Fibroblast of pulmonary artery (primary cell): ENCODE measurements at places on chromosomes 5 and 9.
A peak's percentile ranks its signal among the peaks of the same experiment; 100 is the strongest.

DNA sequence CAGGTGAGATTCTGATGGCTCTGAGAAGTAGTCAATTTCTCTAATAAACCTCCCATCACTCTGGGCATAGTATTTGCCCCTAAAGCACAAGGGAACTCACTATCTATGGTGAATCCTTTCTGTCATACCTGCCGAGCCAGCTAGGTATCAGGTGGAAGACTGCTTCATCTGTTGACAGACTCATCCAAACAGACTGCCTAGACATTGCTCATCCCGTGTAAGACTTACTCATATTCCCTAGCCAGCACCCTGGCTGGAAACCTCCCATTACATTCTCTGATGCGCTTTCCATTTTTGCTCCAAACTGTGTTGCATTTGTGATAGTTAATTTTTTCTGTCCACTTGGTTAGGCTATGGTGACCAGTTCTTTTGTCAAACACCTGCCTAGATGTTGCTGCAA lies 595.9 kb downstream of the DNAH5 start:
- no peak for DNase-seq

DNA sequence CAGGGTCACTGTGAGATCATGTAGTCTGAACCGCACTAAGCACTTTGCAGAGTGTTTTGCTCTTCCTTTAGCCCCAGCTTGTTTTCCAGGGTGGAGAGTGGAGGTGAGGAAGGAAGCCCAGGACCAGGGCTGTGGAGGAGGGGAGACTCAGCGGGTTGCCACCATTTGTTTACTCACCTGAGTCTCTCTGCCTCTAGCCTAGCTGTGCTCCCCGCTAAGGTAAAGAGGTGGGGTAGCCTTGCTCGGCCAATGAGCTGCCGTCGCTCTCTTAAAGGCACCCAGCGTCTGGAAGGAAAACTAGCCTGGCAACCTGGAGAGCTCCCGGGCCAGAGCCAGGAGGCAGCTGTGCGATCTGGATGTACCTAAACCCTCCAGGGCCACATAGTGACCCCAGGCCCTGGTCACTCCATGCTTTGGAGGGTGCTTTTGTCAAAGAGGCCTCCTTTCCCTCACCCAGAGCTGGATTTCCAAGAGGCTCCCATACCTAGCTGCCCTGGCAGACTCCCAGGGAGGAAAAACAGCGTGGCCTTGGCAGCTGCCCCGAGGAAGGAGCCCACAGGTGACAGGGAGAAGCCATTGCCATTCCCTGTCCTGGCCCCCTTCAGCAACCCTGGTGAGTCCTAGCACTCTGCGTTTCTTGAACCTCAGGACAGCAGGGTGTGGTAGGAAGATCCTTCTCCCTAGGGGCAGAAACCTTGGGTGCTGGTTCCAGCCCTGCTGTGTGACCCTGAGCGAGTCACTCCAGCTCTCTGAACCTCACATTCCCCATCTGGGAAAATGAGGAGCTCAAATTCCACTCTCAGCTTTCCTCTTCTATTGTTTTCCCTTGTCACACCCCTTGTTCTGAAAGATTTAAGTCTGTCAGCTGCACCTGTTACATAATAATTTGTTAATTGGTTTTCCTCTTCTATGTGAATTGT lies 42.4 kb upstream of the LARP1 start:
- DNase-seq = no peak

- peak; percentile 70 for DNase-seq
These were observed 68.7 kb upstream of the WDR41 start for GRCh38 chr5:77560677-77561263.

GRCh38 chr9:134149380-134149779 lies 13.5 kb downstream of the WDR5 start:
- no peak for DNase-seq

GRCh38 chr9:116101516-116101915 lies 52.1 kb upstream of the PAPPA start:
- DNase-seq = peak; percentile 92

GRCh38 chr9:135948446-135948845 lies 12.7 kb downstream of the UBAC1 start:
- no peak for DNase-seq

DNA sequence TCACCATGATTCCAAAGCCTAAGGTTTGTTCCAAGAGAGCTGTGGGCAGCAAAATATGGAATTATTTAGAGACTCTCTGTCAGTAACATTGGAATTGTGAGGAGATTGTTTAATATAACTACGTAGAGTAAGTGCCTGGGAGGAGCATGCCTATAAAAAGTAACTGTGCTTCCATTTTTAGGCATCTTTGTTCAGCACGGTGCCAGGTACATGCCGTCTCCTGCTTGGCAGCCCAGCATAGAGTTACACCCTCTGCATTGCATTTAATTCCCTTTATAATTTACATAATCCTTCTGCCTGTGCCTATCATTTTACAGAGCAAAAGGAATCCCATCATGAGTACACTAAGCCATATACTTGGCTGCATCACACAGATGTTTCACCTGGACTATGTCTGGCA lies 32.1 kb upstream of the ALDH1A1 start:
- no peak for DNase-seq

DNA sequence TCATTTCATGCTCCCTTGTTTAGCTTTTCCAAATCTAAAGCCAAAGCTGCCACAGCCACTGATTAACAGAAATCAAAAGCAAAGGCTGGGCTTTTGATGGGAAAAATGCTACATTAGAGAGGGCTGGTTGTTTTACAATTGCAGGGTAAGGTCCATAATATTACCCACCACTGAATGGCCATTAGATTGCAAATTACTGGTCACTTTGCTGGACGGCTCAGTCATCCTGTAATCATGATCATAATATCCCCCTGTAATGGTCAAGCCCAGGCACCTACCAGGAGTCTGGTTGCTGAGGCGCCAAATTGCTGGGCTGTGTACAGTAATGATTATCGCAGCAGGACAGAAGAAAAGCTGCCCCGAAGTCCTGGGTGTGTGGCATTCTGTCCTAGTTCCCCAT lies 286.5 kb downstream of the ZSWIM6 start:
- DNase-seq = no peak

GRCh38 chr9:121685795-121686377 lies 34.5 kb downstream of the DAB2IP start:
- no peak for DNase-seq

- peak; percentile 66 for DNase-seq
These were observed 14.2 kb downstream of the AP3S1 start for GRCh38 chr5:115855959-115856358.

- no peak for DNase-seq
These were observed 13.6 kb downstream of the ROPN1L start for GRCh38 chr5:10455277-10455670.

DNA sequence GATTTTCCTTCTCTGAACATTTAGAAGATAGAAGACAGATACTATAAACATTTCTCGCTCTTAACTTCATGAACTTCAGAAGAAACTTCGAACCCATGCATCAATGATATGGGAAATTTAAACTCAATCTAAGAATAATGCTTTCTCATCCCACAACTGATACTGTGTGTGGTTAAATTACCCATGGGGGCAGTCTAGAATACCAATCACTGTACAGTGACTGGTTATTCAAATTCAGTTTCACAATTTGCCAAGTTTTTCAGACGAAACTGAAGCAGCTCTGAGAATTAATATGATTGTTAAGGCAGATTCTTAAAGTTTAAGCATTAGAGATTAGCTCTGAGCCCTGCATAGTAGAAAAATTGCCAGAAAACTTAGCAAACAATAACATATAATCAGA lies 431.0 kb downstream of the SH3GL2 start:
- no peak for DNase-seq

GRCh38 chr5:102511666-102512065 lies 12.9 kb upstream of the SLCO6A1 start:
- peak; percentile 43 for DNase-seq

- no peak for DNase-seq
These were observed 1043.8 kb upstream of the NUDT12 start for GRCh38 chr5:104606258-104606829.

DNA sequence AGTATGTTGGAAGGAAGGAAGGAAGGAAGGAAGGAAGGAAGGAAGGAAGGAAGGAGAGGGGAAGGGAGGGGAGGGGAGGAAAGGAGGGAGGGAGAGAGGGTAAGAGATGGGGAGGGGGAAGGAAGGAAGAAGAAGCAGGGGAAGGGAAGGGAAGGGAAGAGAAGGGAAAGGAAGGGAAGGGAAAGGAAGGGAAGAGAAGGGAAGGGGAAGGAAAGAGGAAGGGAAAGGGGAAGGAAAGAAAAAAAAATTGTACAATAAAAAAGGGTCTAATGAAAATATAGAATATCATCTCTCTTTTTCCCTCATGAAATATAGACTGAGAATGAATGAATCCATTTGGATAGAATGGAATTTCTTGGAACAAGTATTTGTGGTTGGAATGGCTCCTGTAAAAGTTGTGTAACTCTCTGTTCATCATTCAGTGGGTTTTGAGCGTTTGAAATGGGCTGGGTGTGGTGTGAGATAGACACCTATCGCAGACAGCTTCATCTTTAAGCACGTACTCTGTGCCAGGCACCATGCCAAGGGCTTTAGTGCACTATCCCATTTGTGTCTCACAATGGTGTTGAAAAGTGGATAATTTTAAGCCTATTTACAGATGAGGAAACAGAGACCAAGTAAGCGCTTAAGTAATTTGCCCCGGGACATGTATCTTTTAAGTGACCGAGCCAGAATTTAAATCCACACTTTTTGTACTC lies 11.6 kb upstream of the PAPPA start:
- DNase-seq = peak; percentile 51

- DNase-seq = peak; percentile 84
These were observed 45.6 kb downstream of the FOXI1 start for GRCh38 chr5:170151097-170151831.

GRCh38 chr9:133962341-133962740 lies 29.8 kb downstream of the VAV2 start:
- DNase-seq = no peak

- no peak for DNase-seq
These were observed 392.3 kb downstream of the DMAC1 start for GRCh38 chr9:7407246-7407645.

DNA sequence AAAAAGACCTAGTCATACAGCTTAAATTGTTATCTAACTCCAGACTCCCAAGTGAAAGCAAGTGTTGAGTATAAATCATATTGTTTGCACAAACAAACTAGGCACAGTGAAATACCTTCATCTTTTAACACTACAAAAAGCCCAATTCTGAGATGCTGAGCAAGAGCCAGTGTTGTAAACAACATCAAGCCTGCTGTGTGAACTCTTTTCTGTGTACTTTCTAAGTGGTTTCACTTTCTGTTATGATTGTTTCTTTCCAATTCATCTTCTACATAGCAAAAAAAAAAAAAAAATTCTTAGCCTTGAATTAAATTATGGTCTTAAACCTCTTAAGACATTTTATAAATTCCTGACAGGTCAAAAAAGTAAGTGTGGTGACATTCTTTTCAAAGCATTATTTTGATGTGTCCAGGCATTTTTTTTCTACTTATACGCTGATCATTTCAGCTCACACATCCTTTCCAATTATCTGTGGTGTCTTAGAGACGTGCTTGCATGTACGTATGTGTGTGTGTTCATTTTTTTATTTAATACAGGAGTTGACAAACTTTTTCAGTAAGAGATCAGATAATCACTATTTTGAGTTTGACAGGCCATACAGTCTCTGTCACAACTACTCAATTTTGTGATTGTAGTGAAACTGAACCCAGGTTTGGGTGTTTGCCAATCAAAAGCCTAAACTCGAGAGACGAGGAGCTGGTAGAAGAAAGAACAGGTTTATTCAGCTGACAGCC lies 556.1 kb downstream of the CDH9 start:
- DNase-seq = no peak

DNA sequence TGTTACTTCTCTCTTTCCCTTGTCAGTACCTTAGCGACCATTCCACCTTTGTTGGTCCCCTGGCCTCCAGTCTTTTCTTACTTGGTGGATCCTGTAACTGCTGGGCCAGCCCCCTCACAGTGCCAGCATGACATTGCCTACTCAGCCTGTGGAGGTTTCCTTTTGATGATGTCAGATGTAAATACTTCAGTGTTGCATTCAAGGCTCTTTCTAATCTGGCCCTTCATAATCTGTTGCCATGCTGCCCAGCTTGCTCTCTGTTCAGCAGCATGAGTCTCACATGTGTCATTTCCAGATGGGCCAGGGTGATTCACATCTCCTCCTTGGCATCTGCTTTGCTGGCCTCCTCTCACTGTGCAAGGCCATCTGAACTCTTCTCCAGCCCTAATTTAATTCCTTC lies 57.1 kb downstream of the MAST4 start:
- DNase-seq = peak; percentile 67

- no peak for DNase-seq
These were observed 72.2 kb downstream of the SHB start for GRCh38 chr9:37996819-37997217.

GRCh38 chr9:104745852-104746251 lies 1.6 kb upstream of the NIPSNAP3A start:
- DNase-seq = no peak

DNA sequence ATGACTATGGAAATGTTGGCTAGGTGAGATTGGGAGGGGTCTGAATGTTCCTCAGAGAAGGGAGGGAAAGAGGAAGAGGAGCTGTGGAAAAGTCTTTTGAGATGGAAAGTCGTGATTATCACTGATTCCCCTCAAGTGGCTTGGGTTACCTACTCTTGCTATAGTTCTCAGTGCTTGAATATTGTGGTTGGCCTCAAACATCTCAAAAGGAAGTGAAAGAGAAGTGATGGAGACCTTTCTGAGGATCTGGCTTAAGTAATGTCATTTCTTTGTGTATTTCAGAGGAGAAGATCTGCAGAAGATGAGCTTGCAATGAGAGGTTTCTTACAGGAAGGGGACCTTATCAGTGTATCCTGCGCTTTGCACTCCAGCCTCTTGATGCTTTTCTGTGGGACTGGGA lies 5.5 kb downstream of the EXOSC2 start:
- DNase-seq = no peak

DNA sequence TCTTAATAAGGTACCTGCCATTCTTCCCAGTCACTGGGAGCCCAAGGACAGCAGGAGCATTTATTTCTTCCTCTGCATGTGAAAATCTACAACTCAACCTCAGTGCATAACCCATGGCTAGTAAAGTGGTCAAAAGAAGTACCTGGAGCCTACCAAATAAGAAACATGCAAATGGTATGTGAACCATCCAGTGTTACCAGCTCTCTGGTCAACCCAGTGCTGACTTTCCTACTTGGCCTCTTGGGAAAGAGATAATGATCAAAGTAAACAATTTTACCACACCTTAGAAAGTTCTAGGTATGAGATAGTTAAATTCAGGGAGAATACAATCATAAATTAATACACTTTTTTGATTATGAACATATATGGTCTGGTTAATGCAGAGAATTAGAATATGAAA lies 325.6 kb downstream of the ENC1 start:
- DNase-seq = no peak

GRCh38 chr9:34507966-34508365 lies 14.8 kb downstream of the ENHO start:
- no peak for DNase-seq

GRCh38 chr5:100790170-100790665 lies 112.9 kb downstream of the ST8SIA4 start:
- DNase-seq = no peak

DNA sequence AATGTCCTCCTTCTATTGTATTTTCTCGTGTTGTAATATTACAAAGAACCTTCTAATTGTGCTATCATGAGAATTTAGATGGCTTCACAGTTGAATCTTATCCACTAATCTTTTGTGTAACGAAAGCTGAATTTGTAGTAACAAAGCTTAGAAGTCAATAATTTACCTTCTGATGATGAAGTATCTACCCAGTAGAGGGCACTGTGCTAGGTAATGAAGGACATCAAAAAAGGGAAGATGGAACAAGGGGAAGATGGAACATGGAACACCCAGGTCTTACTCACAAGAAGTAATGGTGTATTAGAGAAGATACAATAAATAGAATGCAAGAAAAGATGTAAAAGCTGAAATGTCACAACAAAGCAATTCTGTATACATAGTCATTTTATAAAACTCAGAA lies 131.0 kb upstream of the CCNG1 start:
- DNase-seq = peak; percentile 45

GRCh38 chr5:14706615-14707021 lies 42.1 kb downstream of the OTULIN start:
- peak; percentile 70 for DNase-seq
